ENCODE measurements at places on chromosomes 2 and 18. TPM values are rescaled to one million over a fixed set of nuclear protein-coding genes. Genes with fewer than 3 reads are reported as not detected.

The RIT2 gene
- 1.4 TPM for total RNA-seq

The FAM237A gene
- total RNA-seq = not detected

The UNC80 gene
- 0.34 TPM for total RNA-seq

The FARSB gene
- 26.8 TPM for total RNA-seq

DNA sequence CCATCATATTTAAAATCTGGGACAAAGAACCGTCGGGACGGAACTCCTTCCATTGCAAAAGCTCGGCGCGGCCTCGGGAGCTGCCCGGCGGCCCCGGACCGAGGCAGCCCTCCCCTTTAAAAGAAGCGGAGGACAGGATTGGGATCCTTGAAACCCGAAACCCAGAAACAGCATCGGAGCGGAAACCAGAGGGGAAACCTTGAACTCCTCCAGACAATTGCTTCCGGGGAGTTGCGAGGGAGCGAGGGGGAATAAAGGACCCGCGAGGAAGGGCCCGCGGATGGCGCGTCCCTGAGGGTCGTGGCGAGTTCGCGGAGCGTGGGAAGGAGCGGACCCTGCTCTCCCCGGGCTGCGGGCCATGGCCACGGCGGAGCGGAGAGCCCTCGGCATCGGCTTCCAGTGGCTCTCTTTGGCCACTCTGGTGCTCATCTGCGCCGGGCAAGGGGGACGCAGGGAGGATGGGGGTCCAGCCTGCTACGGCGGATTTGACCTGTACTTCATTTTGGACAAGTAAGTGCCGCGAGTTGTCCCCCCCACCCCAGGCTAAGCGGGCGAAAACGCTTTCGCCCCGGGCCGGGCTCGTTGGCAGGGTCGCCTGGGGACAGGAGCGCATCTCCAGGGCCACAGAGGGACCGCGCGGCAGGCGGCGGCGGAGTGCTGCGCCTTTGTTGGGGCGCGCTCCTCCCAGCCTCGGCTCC is at the start of gene ANTXR1:
Gene ANTXR1, plus strand, starts transcription at position 38 of the 698 bp plus-strand sequence. Its CDS starts 321 bp downstream, at position 359.
- peak; percentile 69 for DNase-seq

DNA sequence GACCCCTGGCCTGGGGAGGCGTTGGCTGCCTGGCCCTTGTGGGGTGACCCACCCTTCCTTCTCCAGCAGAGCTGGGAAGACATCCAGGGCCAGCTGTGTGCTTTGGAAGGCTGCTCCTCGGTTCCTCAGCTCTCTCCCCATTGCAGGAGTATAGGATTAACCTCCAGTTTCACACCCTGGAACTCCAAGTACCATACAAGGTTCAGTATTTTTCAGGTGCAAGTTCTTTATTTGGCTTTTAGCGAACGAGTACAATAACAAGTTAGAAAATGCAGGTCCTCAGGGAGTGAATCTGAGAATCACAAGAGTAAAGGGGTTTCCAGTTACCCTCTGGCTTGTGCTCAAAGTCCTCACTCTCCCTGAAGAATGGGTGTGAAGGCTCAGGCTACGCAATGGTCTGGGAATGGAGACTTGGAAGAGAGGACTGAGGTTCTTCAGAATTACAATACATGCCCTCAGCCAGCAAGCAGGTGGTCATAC is 101.2 kb downstream of the APOB start:
- DNase-seq = no peak

- DNase-seq = no peak
Measured at GRCh38 chr18:61869636-61870035, 23.2 kb downstream of the RNF152 start.

- no peak for DNase-seq
Measured at GRCh38 chr18:78899241-78899640, 80.4 kb upstream of the SALL3 start.

GRCh38 chr18:48064978-48065600 is 134.6 kb upstream of the SMAD2 start:
- DNase-seq = no peak

GRCh38 chr2:102422910-102423309 is at the start of gene IL18RAP:
Gene IL18RAP, plus strand, starts transcription at chr2:102423160. Its CDS starts 118 bp downstream, at chr2:102423278.
- no peak for DNase-seq

GRCh38 chr2:186205254-186205911 is 280.7 kb upstream of the ZC3H15 start:
- no peak for DNase-seq

The AQP4 gene
- total RNA-seq = 2.8 TPM

DNA sequence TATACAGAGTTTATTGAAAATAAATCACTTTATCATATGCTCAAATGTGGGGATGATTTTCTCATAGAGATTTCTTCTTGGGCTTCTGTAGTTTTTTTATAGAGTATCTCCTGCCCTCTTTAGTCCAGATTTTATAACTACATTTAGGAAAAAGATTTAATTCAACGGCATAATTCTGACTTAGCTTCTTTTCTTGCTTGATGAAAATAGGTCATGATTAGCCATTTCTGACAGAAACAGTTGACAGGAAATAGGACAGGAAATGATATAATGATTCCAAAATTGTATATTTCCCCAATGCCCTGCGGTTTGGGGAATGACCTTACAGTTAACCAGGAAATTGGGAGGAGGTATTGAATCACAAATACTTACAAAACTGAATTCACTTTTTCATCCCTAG is 1531.9 kb upstream of the ACVR2A start:
- no peak for DNase-seq
